ENCODE measurements at places on chromosomes 2 and 18. TPM values are rescaled to one million over a fixed set of nuclear protein-coding genes. Genes with fewer than 3 reads are reported as not detected.

Gene KRTCAP3
- not detected for total RNA-seq

- no peak for DNase-seq
These were observed 427.9 kb downstream of the GALR1 start for GRCh38 chr18:77677536-77677935.

DNA sequence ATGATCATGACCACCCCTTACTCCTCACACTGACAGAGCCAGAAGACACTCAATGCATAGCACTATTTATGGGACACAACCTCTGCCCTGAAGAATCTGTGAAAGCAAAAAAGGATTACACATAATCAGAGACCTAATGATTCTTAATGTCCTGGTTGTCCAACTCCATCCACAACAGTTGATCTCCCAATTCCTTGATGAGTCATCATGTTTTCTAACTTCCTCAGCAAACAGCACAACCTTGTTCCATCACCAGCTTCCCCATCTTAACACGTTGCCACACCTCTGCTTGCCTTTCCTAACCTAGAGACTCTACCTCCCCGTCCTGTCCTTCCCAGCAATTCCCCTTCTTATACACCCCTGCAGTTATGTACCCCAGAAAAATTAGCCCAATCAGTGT, 13.2 kb upstream of the MARCHF4 start:
- no peak for DNase-seq

GRCh38 chr2:224723586-224724217, 7.5 kb upstream of the CCDC195 start:
- no peak for DNase-seq

GRCh38 chr2:137969418-137969765, 5.1 kb downstream of the HNMT start:
- DNase-seq = peak; percentile 50

GRCh38 chr2:147101941-147102790, 742.7 kb upstream of the ACVR2A start:
- DNase-seq = no peak

DNA sequence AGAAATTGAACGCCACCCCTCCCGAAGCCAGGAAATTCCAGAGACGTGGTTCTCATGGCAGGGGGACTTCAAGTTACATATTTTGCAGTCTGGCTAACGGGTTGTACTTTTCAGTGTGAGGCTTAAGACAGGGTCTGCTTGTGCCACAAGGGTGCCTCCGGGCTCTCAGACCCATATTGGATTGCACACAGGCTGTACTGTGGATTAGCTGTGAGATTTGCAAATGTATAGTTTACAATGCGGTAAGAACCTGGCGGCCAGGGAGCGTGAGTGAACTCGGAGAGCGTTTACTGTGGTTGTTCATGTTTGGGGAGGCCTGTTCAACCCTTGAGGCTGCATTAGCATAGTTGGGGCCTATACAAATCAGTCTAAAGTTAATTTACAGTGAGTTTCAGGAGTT, 143.9 kb upstream of the SIX2 start:
- DNase-seq = no peak

Gene SLC19A3
- 0.51 TPM for total RNA-seq

DNA sequence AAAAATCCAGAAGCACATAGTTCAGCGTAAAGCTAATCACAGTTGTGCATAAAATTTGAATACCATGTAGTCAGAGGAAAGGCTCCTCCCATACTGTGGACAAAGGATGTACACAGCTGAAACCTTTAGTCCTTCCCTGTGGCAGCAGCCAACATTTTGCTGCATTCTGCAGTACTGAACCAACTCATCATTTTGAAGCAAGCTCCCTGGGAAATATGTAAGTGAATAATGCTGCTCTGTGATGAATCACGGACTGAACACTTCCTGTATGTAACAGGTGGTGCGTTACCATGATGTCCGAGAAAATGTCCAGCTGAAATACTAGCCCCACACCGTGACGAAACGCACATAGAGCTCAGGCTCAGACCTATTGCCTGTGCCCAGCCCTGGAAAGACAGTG, 421.1 kb upstream of the RAB12 start:
- DNase-seq = no peak

- DNase-seq = no peak
These were observed 1258.3 kb upstream of the GYPC start for GRCh38 chr2:125397535-125398251.

Gene CPSF3
- 65.5 TPM for total RNA-seq

- no peak for DNase-seq
These were observed 1.6 kb downstream of the INHBB start for GRCh38 chr2:120347396-120348060.

Gene UBE2E3
- 197 TPM for total RNA-seq

DNA sequence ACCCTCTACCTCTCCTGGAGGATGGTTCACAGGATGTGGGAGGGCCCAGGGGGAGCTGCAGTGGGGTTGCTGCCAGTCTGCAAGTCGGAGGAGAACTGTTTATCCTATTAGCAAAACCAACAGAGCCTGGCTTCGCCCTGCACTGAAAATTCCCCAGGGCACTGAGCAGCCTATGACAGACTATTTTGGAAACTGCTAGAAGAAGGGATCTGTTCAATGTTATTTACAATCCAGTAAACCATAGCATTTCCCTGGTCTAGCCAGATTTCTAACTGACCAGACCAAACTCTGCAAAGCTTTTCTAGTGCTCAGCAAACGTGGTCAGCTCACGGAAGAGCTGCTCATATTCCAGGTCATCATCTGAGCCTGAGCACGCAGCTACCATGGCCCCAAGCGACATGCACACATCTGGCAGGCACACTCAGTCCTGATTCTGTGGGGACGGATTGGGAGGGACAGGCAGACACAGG, 64.8 kb upstream of the PID1 start:
- DNase-seq = no peak

Gene MOCOS
- total RNA-seq = 18.7 TPM
